Activated CD4-positive, alpha-beta T cell treated with anti-CD3 and anti-CD28 coated beads for 36 hours (primary cell): ENCODE measurements at places on chromosomes 3 and 15. TPM values are rescaled to one million over a fixed set of nuclear protein-coding genes. Genes with fewer than 3 reads are reported as not detected.

- H3K36me3 ChIP-seq: peaks cover 20% of the 10 kb centered on the region
- DNase-seq: no peak
- peaks cover 13% of the 10 kb centered on the region for H3K4me1 ChIP-seq
- no peak overlapping the region for H3K4me3 ChIP-seq
Observed at GRCh38 chr15:64422697-64423096, 35.1 kb downstream of the TRIP4 start.

- no peaks in the 10 kb centered on the region for H3K36me3 ChIP-seq
- no peak overlapping the region for H3K27ac ChIP-seq
- H3K4me3 ChIP-seq: no peak overlapping the region
- DNase-seq: no peak
- no peaks in the 10 kb centered on the region for H3K4me1 ChIP-seq
Observed at GRCh38 chr3:124360563-124360962, 368.6 kb upstream of the ROPN1 start.

The TMEM45A gene
- total RNA-seq: 3.1 TPM

The AADACL2 gene
- not detected for total RNA-seq

- no peak overlapping the region for H3K27ac ChIP-seq
- H3K36me3 ChIP-seq: no peaks in the 10 kb centered on the region
- no peaks in the 10 kb centered on the region for H3K4me1 ChIP-seq
- H3K27me3 ChIP-seq: no peaks in the 10 kb centered on the region
- no peak overlapping the region for H3K4me3 ChIP-seq
Observed at GRCh38 chr3:161914703-161915417, 418.3 kb downstream of the OTOL1 start.

DNA sequence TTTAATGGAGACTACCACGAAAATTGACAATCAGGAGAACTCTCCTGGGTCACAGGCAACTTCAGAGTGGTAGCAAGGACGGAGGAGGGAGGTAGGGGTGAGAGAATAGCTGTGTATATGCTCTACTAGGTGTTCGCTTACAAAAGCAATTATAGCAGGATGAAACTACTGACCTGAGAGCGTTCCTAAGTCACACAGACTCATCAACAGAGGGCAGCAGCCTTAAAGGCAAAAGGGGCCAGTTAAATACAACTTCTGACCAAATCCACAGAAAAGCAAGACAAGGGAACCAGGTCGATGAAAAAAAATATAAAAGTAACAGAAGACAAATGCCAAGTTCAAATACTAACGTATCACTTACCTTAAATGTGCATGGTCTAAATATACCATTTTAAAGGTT, 894.6 kb downstream of the PLOD2 start:
- H3K4me3 ChIP-seq: no peak overlapping the region
- H3K27me3 ChIP-seq: no peaks in the 10 kb centered on the region
- no peaks in the 10 kb centered on the region for H3K36me3 ChIP-seq
- DNase-seq: no peak
- no peak overlapping the region for H3K27ac ChIP-seq

The ACAP2 gene
- total RNA-seq: 43.7 TPM

The MEIS2 gene
- total RNA-seq: not detected

- H3K27me3 ChIP-seq: peaks cover 23% of the 10 kb centered on the region
- DNase-seq: no peak
- H3K4me3 ChIP-seq: no peak overlapping the region
Observed at GRCh38 chr3:138033202-138033691, 23.3 kb downstream of the CLDN18 start.

GRCh38 chr3:73030073-73030597, 31.3 kb upstream of the EBLN2 start:
- DNase-seq: no peak
- peaks cover 90% of the 10 kb centered on the region for H3K4me1 ChIP-seq
- peaks cover 38% of the 10 kb centered on the region for H3K36me3 ChIP-seq
- H3K27me3 ChIP-seq: no peaks in the 10 kb centered on the region
- H3K27ac ChIP-seq: peak overlapping the region; percentile 82
- no peak overlapping the region for H3K4me3 ChIP-seq

- no peaks in the 10 kb centered on the region for H3K4me1 ChIP-seq
- peaks cover 2% of the 10 kb centered on the region for H3K36me3 ChIP-seq
- H3K27ac ChIP-seq: no peak overlapping the region
- no peak overlapping the region for H3K4me3 ChIP-seq
Observed at GRCh38 chr3:17137321-17137826, 252.6 kb downstream of the PLCL2 start.

GRCh38 chr3:76551739-76552138, 488.2 kb upstream of the ROBO2 start:
- H3K4me3 ChIP-seq: no peak overlapping the region
- H3K4me1 ChIP-seq: no peaks in the 10 kb centered on the region
- no peak overlapping the region for H3K27ac ChIP-seq
- no peak for DNase-seq
- H3K27me3 ChIP-seq: no peaks in the 10 kb centered on the region

DNA sequence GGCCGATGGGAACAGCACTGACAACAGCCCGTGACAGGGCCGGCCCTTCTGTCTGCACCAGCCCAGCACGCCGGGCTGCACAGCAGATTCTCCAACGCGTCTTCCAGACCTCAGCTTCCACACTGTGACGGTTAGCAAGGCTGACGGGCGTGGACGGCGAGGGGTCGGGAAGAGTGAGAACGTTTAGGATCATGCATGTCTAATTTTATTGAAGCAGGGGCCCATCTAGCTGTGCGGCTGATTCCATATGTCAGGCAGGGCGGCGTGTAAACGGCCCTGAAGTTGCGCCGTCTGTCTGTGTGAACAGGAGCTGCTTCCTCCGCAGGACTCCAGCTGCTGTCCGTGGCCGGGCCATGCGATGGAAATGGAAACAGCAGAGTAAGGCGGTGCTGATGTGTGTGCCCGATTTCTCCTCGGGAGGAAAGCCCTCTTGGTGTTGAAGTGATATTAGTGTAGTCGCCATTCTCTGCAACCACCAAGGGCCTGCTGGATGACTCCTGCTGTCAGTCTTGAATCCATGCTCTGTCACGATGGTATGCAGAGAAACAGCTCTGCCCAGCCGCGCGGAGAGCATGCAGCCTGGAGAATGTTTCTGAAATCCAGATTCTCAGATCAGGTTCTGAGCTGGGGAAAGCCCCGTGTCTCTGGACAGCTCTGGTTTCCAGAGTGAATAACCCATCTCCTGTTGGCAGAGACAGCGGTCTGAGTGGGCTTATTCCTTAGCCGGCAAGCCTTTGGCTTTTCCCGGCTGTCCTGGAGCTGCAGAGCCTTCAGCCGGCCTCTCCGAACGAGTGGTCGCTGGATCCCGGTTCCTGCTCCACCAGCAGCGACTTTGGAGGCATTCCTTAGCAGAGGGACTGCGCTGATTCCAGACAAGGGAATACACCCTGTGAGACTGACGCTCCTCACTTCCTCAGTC, 158.1 kb upstream of the UBE3A start:
- no peaks in the 10 kb centered on the region for H3K36me3 ChIP-seq
- H3K27ac ChIP-seq: no peak overlapping the region
- H3K27me3 ChIP-seq: no peaks in the 10 kb centered on the region
- no peak for DNase-seq
- H3K4me3 ChIP-seq: no peak overlapping the region

The SI gene
- total RNA-seq: not detected

- no peaks in the 10 kb centered on the region for H3K36me3 ChIP-seq
- peaks cover 2% of the 10 kb centered on the region for H3K27me3 ChIP-seq
- H3K4me1 ChIP-seq: no peaks in the 10 kb centered on the region
- H3K27ac ChIP-seq: no peak overlapping the region
Observed at GRCh38 chr15:25886498-25887140, 23.5 kb upstream of the ATP10A start.

GRCh38 chr3:176780766-176781165, 416.5 kb downstream of the TBL1XR1 start:
- DNase-seq: no peak
- peaks cover 6% of the 10 kb centered on the region for H3K27me3 ChIP-seq
- H3K4me3 ChIP-seq: no peak overlapping the region
- no peak overlapping the region for H3K27ac ChIP-seq

- H3K36me3 ChIP-seq: no peaks in the 10 kb centered on the region
- H3K4me3 ChIP-seq: no peak overlapping the region
- no peak overlapping the region for H3K27ac ChIP-seq
- peaks cover 39% of the 10 kb centered on the region for H3K27me3 ChIP-seq
Observed at GRCh38 chr15:81097116-81097889, 36.8 kb upstream of the CFAP161 start.

DNA sequence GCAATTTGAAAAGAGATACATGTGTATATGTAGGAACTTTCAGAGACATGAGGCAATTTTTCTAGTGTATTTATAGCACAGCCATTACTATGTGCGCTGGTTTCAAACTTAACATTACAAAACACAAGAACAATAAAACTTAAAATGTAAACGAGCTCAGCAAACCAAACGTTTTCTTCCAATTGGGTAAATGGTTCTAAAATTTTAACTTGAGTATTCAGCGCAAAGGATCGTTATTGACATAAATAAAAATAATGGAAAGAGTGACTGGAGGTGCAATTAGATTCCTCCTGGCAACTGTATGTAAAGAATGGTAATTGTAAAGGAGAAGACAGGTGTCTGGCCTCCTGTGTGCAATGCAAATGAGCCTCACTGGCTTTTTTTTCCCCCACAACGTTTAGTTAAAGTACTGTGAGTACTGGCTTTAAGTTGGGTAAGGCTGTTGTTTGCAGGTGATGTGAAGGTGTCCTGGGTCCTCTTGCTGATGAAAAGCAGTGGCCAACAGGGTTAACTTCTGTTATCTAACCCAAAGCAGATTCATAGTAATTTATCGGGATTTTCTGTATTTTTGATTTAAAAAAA, 14.1 kb upstream of the GADL1 start:
- H3K36me3 ChIP-seq: no peaks in the 10 kb centered on the region
- no peak for DNase-seq
- H3K27ac ChIP-seq: no peak overlapping the region
- no peaks in the 10 kb centered on the region for H3K4me1 ChIP-seq
- H3K27me3 ChIP-seq: peaks cover 5% of the 10 kb centered on the region
- H3K4me3 ChIP-seq: no peak overlapping the region

- H3K36me3 ChIP-seq: peaks cover 8% of the 10 kb centered on the region
- H3K27ac ChIP-seq: no peak overlapping the region
- no peak for DNase-seq
- H3K4me3 ChIP-seq: no peak overlapping the region
Observed at GRCh38 chr3:58085616-58086015, 77.4 kb downstream of the FLNB start.

GRCh38 chr3:124615896-124616543, 114.2 kb upstream of the UMPS start:
- no peaks in the 10 kb centered on the region for H3K27me3 ChIP-seq
- H3K4me3 ChIP-seq: no peak overlapping the region
- no peak for DNase-seq
- no peaks in the 10 kb centered on the region for H3K36me3 ChIP-seq
- H3K27ac ChIP-seq: no peak overlapping the region

DNA sequence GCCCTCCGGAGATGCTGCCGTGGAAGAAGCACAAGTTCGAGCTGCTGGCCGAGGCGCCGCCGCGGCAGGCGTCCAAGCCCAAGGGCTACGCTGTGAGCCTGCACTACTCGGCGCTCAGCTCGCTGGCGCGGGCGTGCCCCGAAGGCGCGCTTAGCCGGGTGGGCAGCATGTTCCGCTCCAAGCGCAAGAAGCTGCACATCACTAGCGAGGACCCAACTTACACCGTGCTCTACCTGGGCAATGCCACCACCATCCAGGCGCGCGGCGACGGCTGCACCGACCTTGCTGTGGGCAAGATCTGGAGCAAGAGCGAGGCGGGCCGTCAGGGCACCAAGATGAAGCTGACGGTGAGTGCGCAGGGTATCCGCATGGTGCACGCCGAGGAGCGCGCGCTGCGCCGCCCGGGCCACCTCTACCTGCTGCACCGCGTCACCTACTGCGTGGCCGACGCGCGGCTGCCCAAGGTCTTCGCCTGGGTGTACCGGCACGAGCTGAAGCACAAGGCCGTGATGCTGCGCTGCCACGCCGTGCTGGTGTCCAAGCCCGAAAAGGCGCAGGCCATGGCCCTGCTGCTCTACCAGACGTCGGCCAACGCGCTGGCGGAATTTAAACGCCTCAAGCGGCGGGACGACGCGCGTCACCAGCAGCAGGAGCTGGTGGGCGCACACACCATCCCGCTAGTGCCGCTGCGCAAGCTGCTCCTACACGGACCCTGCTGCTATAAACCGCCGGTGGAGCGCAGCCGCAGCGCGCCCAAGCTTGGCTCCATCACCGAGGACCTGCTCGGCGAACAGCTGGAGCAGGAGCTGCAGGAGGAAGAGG, 1.3 kb downstream of the FAM43A start:
- H3K27ac ChIP-seq: peak overlapping the region; percentile 69
- DNase-seq: peak; percentile 53
- peaks cover 2% of the 10 kb centered on the region for H3K36me3 ChIP-seq
- H3K4me1 ChIP-seq: peaks cover 65% of the 10 kb centered on the region

- H3K27me3 ChIP-seq: peaks cover 15% of the 10 kb centered on the region
- H3K27ac ChIP-seq: no peak overlapping the region
- no peaks in the 10 kb centered on the region for H3K36me3 ChIP-seq
- no peak overlapping the region for H3K4me3 ChIP-seq
- H3K4me1 ChIP-seq: peaks cover 5% of the 10 kb centered on the region
Observed at GRCh38 chr15:43270676-43271306, 4.1 kb upstream of the TGM5 start.

The GOLGA8J gene
- total RNA-seq: not detected

The GRAMD2A gene
- not detected for total RNA-seq

The SAXO2 gene
- total RNA-seq: 4.4 TPM
